Stimulated activated naive CD8-positive, alpha-beta T cell treated with anti-CD3 and anti-CD28 coated beads, Interleukin-15, Interleukin-2, amounts not matched to agents 100 U/mL and 50 U/mL, for 24 hours (primary cell): ENCODE measurements at places on chromosomes 16 and 17.

GRCh38 chr16:67411339-67411738 is 4.9 kb downstream of the ZDHHC1 start:
- no peak for DNase-seq

DNA sequence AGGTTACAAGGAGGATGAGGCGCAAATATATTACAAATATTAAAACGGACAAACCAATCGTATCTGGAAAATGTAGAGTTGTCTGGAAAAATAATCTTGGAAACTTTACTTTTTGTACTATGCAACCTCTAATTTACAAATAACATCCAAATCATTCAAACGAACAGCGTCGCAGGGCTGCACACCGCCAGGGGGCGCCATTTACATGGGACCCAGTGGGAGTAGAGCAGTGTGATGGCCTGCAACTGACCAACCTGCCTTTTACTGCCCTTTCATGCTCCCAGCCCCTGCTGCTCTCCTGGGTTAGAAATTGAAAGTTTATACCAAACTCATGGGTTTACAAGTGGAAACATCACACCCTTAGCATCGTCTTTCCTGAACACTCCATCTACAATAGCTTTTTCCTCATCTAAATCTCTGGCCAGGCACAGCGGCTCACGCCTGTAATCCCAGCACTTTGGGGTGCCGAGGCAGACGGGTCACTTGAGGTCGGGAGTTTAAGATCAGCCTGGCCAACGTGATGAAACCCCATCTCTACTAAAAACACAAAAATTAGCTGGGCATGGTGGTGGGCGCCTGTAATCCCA is 10.0 kb downstream of the PITPNC1 start:
- DNase-seq: peak; percentile 86

DNA sequence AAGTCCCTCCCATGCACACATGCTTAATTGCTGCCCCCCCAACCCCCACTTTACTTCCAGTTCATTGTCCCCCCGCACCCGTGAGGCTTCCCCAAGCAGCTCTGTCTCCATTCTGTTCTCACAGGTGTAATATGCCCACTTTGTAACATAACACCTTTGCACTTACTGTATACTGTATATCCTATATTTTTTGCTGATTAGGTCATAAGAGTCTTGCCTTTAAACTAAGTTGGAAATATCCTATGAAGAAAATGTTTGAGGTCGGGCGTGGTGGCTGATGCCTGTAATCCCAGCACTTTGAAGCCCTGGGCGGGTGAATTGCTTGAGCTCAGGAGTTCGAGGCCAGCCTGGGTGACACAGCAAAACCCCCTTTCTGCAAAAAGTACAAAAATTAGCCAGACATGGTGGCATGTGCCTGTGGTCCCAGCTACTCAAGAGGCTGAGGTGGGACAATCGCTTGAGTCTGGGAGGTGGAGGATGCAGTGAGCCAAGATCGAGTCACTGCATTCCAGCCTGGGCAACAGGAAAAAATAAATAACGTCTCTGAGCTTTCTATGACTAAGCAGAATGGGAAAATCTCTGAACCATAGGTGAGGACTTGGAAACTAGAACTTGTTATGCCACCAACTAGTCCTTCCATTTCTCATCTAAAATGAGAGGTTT is 76.1 kb downstream of the TNRC6C start:
- no peak for DNase-seq

DNA sequence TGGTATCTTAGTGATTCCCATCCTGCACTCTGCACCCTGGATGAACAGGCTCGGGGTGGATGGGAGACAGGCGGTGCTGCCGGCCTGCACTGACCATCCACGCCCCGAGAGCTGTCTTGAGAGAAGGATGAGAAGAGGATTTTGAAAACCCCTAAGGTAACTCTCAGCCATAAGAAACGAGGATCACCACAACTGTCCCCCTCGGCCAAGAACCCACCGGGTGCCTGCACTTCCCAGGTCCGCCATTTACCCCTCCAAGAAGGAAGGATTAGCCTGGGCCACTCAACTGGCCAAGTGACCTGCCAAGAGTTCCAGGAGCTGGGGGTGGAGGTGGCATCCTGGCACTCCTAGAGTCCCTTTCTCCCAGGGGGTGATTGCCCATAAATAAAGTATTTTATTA is 302.4 kb upstream of the TNRC6C start:
- DNase-seq: no peak

DNA sequence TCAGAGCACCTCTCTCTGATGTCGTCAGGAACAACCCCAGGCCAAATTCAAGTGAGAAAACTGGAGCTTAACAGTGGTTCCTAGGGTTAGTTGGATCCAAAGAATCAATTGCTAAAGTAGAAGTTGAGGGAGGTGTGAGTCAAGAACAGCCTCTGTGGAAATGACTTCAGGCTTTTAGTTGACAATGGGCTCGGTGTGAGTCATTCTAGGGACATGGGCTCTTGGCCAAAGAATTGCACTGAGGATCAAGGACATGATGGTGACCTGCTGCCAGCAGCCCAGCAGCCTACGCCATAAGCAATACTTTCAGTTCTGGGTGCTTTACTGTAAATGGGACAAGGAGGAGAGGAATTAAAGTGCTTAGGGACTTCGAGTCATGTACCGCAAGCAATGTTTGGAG is 32.1 kb upstream of the SMURF2 start:
- DNase-seq: no peak

- no peak for DNase-seq
Observed at GRCh38 chr17:70675070-70675590, 505.8 kb downstream of the KCNJ2 start.
